ENCODE measurements at places on chromosomes 1 and 21.
A peak's percentile ranks its signal among the peaks of the same experiment; 100 is the strongest.

DNA sequence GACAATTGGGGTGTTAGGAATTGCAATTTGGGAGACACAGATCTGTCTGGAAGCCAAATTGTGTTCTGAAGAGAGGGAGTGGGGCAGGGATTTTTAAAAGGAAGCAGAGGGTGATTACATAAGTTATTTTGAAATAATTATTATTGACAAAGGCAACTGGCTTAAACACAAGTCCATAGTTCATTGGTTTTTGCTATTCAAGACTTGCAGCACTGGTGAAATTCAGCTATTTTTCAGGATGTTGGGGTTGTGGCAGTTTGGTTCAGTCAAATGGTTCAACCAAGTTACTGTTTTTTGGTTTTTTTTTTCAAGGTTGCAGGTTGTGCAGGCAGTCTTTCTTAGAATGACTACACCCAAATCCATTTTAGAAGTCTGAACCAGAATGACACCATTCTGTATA lies 300.0 kb upstream of the DEPDC1 start:
- no peak for DNase-seq

GRCh38 chr1:162823231-162823630 lies 32.7 kb downstream of the HSD17B7 start:
- DNase-seq, result no peak

DNA sequence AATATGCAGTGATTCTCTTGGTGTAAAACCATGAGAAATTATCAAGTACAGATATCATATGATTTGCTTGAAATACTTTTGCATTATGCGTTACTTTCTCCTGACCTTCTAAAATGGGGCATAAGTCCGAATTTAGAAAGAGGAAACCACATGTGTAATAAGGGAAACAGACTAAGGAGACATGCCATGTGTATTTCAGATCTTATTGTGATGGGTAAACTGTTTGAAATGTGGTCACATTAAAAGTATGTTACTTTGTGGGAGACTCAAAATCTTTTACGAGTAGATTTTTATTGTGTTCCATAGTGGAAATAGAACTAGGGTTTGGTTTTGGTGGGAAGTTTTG lies 173.0 kb downstream of the NFIA start:
- no peak for DNase-seq

- no peak for DNase-seq
Measured at GRCh38 chr1:211742272-211742671, 66.9 kb upstream of the NEK2 start.

GRCh38 chr1:157193702-157194391 lies 55.7 kb upstream of the ETV3 start:
- peak; percentile 87 for DNase-seq

GRCh38 chr21:44568667-44569556 lies 4.6 kb upstream of the KRTAP10-4 start:
- DNase-seq, result no peak

Data from islet precursor cell (in vitro differentiated cells).